D341Med (cell line): ENCODE measurements at places on chromosomes 16 and 17.
A peak's percentile ranks its signal among the peaks of the same experiment; 100 is the strongest.

- DNase-seq, result no peak
Observed at GRCh38 chr17:7437950-7438614, 1.2 kb upstream of the FGF11 start.

- DNase-seq, result peak; percentile 30
Observed at GRCh38 chr17:44955674-44956425, 8.3 kb upstream of the KIF18B start.

DNA sequence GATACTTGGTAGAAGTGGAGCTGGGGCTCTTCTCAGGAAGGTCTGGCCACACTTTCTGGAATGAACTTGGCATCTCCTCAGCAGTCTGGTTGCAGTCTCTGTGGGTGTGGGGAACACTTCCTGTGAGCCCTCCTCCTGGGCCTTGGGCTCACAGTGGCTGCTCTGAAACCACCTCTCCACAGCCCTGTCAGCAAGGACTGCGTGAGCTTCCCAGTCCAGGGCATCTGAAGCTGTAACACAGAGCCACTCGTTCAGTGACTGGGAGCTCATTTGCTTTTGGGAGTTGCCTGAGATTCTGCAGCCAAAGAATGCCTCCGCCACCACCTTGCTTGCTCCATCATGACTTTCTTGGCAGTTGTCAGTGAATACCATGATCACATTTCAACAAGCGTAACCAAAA, 60.0 kb downstream of the CLEC16A start:
- DNase-seq, result no peak

DNA sequence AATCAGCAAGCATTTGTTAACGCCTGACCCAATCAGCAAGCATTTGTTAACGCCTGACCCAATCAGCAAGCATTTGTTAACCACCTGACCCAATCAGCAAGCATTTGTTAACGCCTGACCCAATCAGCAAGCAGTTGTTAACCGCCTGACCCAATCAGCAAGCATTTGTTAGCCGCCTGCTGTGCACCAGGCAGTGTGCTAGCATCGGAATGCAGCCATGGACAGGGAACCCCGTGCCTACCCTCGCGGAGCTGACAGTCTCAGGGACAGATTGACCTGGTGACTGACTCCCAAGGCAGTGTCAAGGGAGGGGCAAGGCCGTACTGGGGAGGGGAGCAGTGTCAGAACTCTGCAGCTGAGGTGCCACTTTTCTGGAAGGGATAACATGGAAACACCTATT, 66.9 kb downstream of the ABR start:
- no peak for DNase-seq

GRCh38 chr17:79777120-79777893, 641 bp upstream of the CBX2 start:
- no peak for DNase-seq

DNA sequence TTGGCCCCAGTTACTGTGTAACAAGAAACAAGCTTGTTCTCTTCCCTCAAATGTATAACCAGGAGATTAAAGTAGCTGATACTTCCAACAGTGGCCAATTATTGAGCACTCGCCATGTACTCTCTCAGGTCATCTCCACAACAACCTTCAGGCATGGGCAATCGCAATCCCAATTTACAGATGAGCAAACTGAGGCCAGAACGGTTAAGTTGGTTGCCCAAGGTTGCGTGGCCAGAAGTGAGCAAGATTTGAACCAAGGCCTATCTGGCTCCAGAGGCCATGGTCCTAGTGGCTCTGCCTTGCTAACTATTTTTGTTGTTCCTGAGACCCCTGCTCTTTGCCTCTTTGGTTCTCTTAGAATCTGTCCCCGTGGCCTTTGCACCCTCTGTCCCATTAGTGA, 33.6 kb downstream of the IRX5 start:
- DNase-seq, result no peak

DNA sequence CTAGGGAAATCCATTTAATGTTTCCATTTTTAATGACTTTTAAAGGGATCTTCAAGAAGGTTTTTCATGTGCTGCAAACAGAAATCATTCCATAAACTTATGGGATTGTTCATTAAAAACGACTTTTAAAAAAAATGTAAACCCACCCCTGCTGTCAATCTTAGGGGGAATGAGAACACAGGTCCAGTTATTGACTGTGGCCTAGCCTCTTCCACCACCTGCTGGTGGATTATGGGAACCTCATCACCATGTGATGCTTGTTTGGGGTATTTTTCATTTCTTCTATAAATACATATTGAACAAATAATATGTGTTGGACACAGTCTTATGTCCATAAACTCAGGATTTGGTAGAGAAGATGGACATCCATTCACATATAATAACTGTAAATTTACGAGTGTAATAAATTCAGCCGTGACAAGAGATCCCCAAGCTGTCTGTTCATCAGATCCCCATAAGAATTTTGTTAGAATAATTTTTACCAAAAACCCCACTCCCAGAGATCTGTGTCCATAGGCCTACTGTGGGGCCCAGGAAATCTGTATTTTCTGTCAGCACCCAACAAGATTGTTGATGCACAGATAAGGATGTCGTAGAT, 42.0 kb upstream of the TMC5 start:
- DNase-seq, result peak; percentile 58

DNA sequence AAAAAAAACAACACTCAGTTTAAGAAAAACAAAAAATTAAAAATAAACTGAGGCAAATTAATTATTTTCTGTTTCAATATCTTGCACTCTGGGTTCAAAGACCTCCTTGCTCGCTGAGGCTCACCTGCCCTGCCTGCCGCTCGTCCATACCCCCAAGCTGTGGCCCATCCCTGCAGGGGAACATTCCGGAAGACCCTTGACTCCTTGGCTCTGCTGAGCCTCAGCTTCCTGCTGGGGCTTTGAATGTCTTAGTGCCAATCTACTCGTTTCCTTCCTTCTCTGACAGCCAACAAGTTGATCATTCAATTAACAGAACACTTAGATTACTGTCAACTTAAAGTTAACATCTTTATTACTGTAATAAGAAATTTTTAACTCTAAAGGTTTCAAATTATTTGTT, 24.3 kb downstream of the G6PC1 start:
- DNase-seq, result no peak

DNA sequence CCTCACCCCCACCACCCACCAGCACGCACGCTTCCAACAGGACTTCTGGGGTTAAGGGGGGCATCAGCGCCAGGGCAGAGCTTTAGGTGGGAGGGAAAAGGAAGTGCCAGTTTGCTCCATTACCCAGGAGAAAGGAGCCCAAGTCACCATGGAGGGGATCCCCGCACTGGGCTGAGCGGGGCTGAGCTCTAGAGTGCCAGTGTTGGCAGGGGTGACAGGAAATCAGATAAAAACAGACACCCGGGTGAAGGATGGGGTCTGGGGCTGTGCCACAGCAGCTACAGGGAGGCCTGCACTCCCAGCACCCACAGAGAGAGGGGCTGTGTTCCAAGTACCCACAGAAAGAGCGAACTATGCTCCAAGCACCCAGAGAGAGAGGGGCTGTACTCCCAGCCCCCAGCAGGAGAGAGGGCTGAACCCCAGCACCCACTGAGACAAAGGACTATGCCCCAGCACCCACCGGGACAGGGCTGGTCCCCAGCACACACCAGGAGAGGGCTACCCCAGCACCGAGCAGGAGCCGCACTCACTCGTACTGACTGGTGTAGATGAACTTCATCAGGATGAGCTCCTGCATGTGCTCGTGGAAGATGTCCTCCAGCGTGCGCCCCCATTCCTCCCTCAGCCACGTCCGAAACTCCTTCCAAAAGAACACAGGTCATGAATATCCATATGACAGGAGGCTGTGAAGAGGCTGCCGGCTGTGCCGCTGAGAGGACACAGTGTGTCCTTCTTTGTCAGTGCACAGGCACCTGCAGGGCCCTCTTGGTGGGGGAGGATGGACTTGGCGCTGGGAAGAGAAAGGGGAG, 18.6 kb upstream of the C16orf95 start:
- DNase-seq, result no peak

DNA sequence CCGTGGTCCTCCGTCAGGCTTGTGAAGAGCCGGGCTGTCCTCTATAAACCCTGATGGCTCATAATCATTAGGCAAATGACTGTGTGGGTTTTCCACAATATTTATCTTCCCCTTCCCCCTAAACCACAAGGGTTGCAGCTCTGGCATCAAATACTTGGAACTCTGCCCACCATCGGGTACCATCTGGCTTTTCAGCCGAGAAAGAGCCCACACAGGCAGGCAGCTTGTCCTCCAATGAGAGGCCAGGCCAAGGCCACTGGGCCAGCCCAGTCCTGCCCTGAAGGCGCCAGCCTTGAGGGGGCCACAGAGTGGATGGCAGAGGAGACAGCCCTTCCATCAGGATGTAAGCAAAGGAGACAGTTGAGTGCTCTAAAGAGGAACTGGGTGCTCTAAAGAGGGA, 31.8 kb upstream of the NAT9 start:
- DNase-seq, result no peak

DNA sequence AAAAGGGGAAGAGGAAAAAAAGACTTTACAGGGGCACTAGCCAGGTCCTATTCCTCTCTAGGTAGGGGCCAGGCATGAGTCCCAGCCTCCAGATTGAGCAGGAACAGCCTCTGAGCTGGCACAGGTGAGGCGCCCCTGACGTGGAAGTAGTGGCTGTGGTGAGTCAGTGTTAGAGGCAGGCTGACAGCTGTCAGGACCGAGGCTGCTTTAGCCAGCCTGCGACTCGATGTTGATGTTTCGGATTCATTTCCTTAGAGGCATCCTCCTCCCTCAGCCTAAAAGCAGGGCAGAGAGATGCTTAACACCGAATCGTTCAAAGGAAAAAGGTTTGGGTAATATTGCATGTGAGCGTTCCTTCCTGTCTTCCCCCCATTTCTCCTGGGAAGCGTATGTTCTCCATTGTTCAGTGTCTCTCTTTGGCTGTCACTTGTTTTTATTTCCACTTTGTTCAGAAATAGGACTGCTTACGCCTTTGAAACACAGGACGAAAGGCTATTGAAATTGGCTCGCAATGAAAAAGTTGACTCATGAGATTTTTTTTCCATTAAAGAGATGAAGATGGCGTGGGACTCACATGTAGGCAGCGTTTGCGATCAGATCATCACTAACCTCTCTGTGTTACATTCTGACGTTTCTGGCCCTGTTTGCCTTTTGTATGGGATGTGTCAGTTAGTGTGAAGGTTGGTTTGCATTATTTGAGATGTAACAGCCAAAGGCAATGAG, 1.3 kb downstream of the KIAA0513 start:
- DNase-seq, result no peak

DNA sequence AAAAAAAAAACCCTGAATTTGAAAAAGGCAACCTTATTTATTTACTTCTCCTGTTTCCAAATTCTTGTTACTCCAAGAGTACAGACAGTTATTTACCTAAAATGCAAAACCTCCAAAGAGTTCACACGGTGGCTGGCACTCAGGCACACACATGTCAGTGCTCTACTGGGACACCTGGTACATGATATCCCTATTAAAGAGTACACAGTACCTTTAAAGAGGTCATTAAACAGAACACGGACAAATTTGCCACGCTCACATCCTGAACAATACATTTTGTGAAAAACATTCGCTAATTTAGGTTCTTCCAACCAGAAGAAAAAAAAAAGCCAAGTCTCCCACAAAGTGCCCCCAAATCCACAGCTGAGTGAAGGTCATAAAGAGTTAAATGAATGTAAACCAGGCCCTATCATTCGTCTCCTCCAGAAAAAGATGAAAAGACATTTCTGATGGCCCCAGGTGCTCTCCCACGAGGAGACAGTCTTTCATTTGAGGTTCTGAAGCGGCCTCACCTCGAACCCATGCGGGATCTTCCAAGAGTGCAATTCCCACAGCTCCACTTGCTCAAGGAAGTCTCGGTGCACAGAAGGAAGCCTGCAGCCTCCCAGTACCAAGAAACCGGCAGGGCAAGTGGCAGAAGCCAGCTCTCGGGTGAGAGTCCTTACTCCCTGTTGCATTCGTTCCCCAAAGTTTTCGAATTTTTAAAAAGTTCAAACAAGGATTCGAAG, 993 bp downstream of the ERN1 start:
- DNase-seq, result peak; percentile 63

DNA sequence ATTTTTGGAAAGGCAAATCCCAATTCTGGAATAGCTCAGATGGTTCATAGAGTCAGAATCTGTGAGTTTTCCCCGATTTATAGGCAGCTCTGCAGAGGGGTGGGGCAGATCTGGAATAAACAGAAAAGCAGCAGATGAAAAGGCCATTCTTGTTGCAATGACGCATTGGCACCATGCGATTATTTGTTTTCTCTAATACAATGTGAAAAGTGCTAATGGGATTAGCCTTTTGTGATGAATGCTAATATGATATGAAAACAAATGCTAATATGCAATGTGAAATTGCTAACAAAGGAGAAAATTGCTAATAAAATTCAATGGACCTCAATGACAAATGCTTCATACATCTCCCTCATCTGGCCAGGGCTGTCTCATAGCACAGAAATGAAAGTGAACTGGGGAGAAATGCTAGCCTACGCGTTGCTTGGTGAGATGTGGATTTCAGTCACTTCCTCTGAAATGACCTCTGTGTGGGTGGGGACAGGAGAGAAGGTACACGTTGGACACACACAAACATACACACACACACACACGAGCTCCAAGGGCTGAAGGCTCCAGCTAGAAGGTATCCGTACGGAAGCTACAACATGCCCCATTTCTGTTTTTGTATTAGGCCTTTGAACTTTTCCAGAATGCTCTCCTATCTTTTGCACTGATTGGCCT, 394.5 kb downstream of the XYLT1 start:
- no peak for DNase-seq

DNA sequence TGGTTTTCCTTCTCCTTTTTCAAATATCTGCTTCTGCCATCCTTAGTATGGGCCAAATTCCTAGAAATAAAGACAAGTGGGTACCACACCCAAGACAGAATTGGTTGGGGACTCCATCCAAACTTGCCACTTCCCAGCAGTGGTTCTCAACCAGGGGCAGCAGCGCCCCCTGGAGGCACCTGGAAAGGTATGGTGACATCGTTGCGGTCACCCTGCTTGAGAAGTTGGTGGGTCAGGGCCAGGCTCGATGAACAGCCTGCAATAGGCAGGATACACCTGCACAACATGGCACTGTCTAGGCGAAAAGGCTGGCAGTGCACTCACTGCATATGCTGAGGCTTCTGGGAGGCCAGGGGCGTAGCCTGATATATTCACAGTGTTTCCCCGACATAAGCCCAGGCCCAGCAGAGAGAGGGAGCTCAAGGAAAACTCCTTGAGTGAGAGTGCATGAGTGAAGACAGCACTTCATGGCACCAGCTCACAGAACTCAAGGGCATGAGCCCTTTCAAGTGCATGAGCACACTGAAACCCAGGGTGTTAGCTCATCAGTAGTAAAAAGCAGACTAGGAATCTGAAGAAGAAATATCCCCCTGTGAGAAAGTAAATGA, 57.7 kb downstream of the CMC2 start:
- peak; percentile 53 for DNase-seq

GRCh38 chr17:34283571-34283970, 2.0 kb upstream of the CCL11 start:
- DNase-seq, result no peak

DNA sequence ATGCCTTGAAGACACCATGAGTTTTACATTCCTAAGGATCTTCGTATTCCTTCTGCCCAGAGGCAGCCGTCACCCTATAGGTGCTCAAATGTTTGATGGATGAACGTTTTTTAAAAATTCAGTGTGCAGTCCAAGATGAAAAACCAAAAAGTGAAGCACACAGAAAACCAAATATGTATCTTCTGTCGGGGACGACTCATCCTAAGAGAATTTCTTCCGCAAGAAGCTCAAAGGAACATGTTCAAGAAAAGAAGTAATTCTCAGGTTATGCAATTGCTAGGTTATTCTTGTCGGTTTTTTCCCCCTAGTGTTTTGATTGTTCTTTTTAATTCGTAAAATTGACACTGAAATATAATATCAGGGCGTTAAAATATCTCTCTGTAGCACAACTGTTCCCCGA, 1.4 kb downstream of the CENPV start:
- DNase-seq, result no peak

GRCh38 chr17:77531002-77531401, 390.2 kb downstream of the SEC14L1 start:
- no peak for DNase-seq
